ENCODE measurements at places on chromosomes 5 and 9. TPM values are rescaled to one million over a fixed set of nuclear protein-coding genes. Genes with fewer than 3 reads are reported as not detected.

- no peak for DNase-seq
These were observed at the start of gene FAM81B for GRCh38 chr5:95390812-95391492. FAM81B (plus strand) TSS chr5:95391366; CDS start chr5:95391390, 24 bp downstream.

- DNase-seq, result peak; percentile 78
These were observed 23.7 kb upstream of the TAS2R1 start for GRCh38 chr5:9653811-9654210.

GRCh38 chr5:132260714-132261551, 3.4 kb downstream of the PDLIM4 start:
- peak; percentile 79 for DNase-seq

GRCh38 chr5:7169240-7169878, 226.6 kb upstream of the ADCY2 start:
- no peak for DNase-seq

PAXX gene
- total RNA-seq, result 42.0 TPM
